ENCODE measurements at places on chromosomes 3 and 15.

GRCh38 chr3:43334976-43335375 lies 48.6 kb downstream of the SNRK start:
- no peak for DNase-seq

DNA sequence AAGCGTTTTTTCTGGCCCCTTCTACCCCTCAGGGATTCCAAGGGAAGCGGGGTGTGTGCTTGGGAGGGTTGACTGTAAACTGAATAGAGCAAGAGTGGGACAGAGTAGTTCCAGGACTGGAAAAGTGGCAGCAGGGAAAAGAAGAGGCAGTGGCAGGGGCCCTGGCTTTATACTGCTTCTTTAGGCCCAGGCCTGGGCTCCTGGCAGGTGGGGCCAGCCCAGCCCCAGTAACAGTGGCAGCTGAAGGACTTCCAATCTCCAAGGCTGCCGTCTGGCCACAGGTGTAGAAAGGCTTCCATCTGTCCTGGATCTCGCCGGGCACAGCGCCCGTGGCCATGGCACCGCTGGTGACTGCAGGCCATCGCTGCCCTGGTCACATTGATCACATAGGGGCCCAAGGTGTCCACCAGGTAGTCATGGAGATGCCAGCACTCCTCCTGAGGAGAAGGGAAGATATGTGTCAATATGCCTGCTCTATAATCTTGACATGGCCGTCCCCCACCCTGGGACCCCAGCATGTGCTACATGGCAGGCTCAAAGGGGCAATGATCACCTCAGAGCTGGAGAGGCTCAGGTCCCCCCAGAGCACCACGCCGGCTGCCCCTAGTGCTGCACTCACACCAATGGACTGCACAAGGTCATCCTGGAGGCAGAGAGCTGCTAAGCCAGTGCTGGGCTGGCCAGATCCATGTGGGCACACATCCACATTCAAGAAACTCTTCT lies 1.0 kb upstream of the IFRD2 start:
- no peak for DNase-seq

DNA sequence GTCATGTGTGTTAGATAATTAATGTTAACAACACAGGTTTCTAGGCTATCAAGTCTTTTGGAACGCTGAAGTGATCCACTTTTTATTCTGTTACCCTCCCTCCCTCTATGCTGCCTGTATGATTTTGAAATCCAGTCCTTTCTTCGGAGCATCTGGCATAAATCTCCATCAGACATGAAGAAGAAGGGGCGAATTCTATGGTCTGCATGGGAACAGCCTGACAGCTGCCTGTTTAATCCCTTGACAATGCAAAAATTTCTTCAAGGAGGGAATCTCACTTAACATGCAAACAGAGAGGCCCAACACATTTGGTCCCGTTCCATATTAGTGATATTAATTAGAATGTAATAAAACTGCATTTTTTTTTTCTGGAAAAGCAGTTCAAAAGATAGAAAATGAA lies 145.2 kb downstream of the VGLL3 start:
- no peak for DNase-seq

- no peak for DNase-seq
Observed at GRCh38 chr3:160136421-160136820, 88.8 kb upstream of the C3orf80 start.

DNA sequence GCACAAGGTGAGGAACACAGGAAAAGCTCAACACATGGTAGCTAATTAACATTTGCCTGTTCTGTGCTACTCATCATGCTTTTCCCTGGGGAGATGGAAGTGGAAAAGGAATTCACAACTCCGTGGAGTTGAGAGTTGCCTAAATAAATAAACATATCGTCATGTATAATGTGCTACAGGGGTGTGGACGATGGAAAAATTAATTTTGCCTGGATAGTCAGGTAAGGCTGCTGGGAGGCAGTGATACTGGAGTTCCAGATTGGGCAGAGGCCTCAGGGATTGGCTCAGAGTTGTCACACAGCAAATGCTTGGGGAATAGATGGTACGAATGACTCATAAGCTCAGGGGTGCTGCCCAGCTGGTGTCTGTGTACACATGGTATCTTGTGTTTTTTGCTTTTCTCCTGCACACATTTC lies 3.1 kb upstream of the ABHD6 start:
- DNase-seq, result no peak

- no peak for DNase-seq
Observed at GRCh38 chr15:57134851-57135250, 216.4 kb downstream of the TCF12 start.

DNA sequence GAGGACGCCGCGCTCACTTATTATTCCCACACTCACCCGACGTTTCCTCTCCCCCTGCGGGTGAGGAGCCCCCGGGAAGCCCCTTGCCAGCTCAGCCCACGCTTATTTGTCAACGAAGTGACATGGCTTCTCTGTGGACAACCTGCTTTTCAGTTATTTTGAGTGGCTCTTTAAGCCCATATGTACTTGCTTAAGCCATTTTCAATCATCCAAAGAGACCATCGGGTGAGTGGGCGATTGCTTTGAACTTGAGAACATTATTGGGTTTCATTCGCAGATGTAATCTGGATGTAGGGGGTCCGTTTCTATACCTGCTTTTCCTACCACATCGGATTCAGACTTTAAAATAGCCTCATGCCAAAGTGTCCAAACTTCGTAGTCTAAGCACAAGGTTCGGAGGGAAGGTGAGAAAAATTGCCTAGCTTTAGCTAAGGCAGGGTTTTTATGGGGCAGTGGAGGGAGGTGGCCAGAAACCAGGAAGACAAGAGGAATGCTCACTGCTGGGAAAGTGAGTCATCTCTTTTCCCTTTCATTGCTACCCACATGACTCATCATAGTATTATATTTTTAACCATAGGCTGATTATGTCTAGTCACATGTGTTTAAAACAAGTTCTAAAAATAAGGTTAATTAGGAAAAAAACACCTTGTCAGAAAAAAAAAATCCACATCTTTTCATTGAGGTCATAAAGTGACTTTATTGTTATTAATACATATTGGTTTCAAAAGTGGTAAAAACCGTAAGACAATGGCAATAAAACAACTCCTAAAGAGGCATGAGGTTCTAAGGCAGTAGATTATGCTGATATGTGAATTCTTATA lies 773.1 kb upstream of the NR2F2 start:
- no peak for DNase-seq

DNA sequence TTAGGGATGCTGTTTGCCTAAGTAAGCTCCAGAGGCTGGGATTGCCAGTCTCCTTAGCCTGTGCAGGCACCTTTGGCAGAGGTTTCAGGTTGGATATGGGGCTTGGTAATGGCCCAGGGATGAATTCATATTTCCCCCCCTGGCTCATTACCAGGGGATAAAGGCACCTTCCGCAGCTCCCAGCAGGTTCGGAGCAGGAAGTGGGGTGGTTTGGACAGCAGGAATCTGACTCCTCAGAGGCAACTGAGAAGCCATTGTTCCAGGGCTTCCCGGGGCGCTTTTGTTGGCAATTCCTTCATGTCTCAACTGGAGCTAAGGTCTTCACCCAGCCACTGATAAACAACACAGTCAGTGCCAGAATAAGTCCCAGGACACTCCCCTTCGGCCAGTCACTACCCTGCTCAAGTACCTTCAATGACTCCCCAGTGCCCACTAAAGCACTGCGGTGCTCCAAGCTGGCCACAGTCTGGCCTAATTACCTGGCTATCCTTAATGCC lies 85.3 kb upstream of the SLC6A6 start:
- DNase-seq, result no peak

- no peak for DNase-seq
Observed at GRCh38 chr3:180704532-180704931, 25.2 kb upstream of the CCDC39 start.

- no peak for DNase-seq
Observed at GRCh38 chr3:173501931-173502489, 104.5 kb downstream of the NLGN1 start.

- DNase-seq, result no peak
Observed at GRCh38 chr3:165404357-165405027, 208.3 kb upstream of the SLITRK3 start.

GRCh38 chr3:33729993-33730392 lies 11.9 kb upstream of the CLASP2 start:
- DNase-seq, result no peak

GRCh38 chr15:101193120-101193644 lies 58.7 kb downstream of the CHSY1 start:
- no peak for DNase-seq

DNA sequence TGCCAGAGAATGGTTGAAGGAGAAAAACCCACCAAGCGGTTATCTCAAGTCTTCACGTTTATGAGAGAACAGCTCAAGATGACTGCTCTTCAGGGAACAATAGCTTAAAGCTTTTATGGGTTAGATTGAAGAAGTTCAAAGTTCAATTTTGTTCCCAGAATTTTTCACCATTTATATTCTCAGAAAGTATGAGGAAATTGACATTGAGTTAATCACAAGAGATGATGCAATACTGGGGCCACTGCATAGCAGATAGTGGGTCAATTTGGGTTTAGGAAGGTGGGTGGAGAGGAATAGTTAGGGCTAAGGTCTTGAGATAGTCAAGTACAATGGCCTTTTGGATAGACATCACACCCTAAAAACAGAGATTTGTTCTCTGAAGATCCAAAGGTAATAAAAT lies 539.3 kb downstream of the SQOR start:
- DNase-seq, result peak; percentile 0

DNA sequence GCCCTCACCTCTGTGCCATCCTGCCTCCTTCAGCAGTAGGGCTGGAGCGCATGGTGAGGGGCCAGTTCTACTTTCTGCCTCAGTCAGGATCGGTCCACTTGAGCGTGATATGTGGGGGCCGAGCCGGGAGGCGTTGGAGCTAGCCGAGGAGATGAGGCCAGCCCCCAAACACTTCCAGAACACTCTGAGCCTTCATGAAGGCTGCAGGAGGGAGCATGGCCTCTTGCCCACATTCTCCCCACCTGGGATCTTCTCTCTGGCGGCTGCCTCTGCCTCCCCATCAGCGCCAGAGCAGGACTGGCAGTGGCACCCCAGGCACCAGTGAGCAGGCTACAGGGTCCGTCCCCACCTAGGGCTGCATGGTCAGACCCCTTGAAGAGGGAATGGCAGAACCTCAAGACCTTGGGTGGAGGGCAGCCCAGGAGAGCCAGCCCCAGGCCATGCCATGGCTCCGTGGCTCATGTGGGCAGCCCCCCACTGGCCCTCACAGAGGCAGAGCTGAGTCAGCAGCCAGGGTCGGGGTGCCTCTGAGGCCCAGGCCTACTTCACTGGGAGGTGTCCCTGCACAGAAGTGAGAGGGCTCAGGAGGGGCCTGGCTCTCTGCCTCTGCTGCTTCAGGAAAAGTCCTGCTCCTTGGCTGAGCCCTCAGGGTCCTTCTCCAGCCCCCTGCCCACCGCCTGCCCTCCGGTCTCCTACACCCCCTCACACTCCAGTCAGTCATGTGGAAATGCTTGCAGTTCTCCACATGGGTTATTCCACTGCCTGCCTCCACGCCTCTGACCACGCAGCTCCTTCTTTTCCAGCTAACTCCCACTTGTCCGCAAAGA lies 28.1 kb upstream of the CYP11A1 start:
- no peak for DNase-seq

GRCh38 chr3:191795196-191795595 lies 334.2 kb downstream of the PYDC2 start:
- DNase-seq, result no peak
